Activated CD4-positive, alpha-beta T cell treated with anti-CD3 and anti-CD28 coated beads, Interleukin-2, Interleukin-6, amounts not matched to agents 100 ng/mL and 50 ng/mL, durations not matched to agents 16 hours and 8 hours (primary cell): ENCODE measurements at places on chromosomes 12 and 14.

- no peak for DNase-seq
These were observed 13.0 kb upstream of the FMNL3 start for GRCh38 chr12:49720214-49720613.

- no peak for DNase-seq
These were observed 9.2 kb downstream of the ABHD4 start for GRCh38 chr14:22607291-22607690.

- peak; percentile 15 for DNase-seq
These were observed 96.9 kb upstream of the EVL start for GRCh38 chr14:99968191-99968920.

GRCh38 chr14:56412468-56413434 is 166.8 kb upstream of the TMEM260 start:
- no peak for DNase-seq

DNA sequence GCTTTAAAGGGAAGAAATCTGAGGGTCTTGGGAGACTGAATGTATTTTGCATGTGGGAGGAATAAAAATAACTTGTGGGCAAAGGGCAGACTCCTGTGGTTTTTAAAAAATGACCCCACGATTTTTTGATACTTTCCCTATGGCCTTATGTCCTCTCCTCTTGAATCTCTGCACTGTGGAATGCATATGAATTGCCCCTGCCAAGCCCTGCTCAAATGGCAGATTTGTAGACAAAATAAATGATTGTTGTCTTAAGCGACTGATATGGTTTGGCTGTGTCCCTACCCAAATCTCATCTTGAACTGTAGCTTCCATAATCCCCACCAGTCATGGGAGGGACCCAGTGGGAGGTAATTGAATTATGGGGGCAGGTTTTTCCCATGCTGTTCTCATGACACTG is 223.8 kb downstream of the DACT1 start:
- no peak for DNase-seq

DNA sequence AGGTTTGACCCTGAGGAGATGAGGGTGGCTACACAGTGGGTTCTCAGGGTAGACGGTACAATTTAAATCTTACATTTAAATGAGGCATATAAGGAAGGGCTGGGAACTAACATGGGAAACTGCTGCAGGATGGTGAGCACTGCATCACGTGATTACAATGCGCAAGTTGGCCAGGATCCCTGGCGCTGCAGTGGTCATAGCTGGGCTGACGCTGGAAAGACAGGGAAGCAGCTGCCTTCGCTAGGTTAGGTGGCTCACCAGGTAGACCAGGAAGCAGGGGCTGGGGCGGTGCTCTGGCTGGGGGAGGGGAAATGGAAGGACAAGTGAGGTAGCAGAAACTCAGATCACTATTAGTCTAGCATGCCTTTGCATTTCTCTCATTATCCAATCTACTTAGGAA is 149.9 kb downstream of the FOXN3 start:
- DNase-seq, result no peak

DNA sequence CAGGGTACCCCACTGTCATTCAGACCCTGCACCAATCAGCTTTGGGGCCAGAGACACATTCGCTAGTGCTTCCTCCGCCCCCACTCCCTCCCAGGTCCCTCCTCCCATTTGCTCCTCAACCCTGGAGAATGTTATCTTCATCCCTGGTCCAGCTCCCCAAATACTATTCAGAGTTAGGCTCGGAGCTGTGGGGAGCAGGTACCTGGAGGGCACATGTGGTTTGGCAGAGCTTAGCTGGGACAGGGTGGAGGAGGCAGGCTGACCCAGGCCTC is 19.5 kb downstream of the VSX2 start:
- DNase-seq, result no peak

DNA sequence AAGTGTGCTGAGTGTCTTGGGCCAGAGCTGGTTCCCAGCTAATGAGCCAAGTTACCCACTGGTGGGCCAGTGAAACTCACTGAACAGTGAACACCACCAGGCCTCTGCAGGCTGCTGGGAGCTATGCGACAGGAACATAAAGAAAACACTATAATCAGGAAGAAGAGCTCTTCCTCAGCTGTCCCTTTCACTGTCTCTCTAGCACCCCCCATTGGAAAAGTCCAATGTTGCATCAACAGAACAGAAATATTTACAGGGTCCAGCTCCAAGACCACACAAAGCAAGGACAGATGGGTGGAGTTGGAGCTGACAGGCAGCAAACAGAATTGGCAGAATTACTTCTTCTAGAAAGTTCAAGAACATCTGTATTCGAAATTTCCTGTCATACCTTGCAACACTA is 903.6 kb upstream of the TMEM132C start:
- DNase-seq, result peak; percentile 11

GRCh38 chr12:27998658-27999057 is 26.1 kb upstream of the PTHLH start:
- DNase-seq, result no peak

GRCh38 chr12:57548013-57548315 is 972 bp upstream of the DCTN2 start:
- no peak for DNase-seq

DNA sequence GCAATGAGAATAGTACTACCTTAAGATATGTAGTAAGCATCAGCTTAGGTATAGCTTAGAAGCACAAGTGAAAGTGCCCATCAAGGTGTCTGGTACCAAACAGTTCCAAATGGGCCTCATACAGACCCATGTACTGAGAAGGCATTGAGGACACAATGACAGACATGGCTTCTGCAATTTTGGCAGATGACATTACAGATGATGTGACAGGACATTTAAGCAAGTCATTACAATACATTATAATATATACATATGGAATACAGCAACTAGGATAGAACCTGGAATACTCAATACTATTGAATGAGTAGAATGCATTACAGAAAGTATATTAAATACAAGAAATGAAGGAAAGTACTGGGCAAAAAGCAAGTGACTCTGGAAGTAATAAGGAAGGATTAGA is 256.4 kb downstream of the GXYLT1 start:
- DNase-seq, result no peak

DNA sequence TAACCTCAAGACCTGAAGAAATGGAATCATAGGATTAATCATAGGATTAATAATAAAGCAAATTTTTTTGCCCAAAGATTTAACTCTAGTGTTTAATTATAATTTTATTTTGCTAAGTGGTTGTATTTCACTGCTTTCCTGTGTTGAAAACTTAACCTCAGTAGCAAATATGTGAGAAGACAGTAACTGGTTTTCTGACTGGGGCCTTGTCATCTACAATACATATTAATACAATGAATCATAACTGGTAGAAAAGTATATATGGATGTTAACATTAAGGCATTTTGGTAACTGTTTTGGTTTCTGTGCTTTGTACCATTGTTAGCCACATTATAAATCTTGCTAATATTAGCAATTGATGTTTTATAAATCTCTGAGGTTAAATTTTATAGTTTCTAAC is 92.2 kb downstream of the ACSS3 start:
- no peak for DNase-seq
